ENCODE measurements at places on chromosomes 7 and 10.

DNA sequence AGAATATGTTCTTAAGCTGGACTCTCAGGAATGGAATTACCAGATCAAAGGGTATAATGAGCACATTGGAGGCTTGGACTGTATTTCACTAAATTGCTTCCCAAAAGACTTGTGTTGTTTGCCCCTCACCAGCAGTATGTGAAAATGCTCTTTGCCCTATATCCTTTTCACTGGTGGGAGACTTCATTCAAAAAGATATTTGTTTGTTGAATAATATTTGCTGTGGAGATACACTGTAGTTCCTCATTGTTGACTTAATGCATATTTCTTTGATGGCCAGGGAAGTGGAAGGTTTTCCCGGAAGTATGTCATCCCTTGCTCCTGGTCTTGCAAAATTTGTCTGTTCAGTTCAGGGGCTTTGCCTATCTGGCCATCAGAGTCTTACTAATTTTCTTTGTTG lies 19.4 kb downstream of the GSTO2 start:
- DNase-seq, result no peak

- DNase-seq, result no peak
Measured at GRCh38 chr7:30225863-30226613, 58.4 kb upstream of the ZNRF2 start.

DNA sequence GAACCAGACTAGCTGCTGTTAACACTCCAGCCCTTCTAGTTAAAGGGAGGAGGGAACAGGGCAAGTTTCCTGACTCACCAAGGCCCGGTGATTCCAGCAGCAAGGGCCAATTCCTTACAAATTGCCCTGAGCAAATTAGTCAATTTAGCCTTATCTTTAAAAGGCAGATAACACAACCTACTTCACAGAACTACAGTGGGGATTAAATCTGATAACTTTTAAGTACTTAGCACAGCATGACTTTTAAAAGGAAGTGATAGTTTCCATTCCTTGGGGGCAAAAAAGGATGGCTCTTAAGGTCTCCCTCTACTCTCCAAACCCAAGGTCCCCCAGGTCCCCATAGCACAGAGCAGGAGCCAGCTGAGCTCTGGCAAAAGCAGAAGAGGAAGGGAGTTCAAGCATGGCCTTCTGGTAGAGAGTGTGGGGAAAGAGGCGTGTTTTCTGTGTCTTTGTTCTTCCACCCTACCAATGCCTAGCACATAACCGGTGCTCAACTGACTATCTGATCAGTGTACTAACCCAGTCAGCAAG lies 4.0 kb downstream of the CDCA7L start:
- DNase-seq, result no peak

DNA sequence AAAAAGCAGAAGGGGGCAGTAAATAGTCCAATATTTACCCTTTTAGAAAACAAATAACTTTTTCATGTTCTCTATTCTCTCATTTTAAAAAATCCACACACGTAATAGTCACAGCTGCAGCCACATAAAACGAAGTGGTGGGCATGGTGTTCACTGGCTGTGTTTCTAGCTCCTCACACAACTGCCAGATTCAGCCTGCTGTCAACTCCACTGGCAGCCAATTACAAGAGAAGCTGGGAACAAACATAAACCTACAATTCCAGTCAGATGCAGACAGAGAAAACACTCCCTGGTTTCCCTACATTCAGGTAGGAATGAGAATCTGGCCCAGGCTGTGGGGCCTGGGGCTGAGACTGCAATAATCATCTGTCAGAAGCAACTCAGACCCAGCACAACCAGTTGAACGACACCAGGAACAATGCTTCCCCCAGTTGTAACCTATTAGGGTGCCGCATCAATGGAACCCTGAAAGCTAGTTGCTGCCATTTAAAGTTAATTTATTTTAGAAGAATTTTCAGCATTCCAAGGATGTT lies 29.1 kb downstream of the ERCC6 start:
- DNase-seq, result no peak

GRCh38 chr10:133440633-133441285 lies 13.0 kb upstream of the SCART1 start:
- no peak for DNase-seq

DNA sequence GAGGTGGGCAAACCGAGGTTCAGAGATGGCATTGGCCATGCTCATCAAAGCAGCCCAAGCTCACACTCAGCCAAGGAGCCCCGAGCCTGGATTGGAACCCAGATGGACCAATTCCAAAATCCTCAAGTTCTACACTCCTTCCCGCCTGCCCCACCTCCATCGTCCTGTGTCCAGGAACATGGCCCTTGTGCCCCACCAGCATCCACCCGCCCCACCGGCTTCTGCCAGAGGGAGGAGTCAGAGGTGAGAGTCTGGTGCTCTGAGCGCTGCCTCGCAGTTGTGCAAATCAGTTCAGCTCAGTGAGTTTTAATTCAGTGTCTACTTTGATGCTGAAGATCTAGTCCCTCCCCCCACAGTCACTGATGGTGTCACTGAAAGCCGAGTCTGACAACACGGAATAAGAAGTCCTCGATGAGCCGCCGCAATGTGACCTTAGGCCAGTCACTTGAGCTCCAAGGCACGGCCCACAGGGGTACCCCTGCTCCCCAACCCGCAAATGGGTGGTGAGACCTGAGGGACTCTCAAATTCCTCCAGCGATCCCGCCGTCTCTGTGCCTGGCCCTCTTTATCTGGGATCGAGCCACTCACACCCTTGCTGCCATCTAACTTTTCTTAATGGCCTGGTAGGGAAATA lies 26.3 kb downstream of the PRKAG2 start:
- DNase-seq, result no peak

- no peak for DNase-seq
Measured at GRCh38 chr7:17256375-17256774, 42.1 kb upstream of the AHR start.

- no peak for DNase-seq
Measured at GRCh38 chr7:116530107-116530820, 5.4 kb downstream of the CAV1 start.

DNA sequence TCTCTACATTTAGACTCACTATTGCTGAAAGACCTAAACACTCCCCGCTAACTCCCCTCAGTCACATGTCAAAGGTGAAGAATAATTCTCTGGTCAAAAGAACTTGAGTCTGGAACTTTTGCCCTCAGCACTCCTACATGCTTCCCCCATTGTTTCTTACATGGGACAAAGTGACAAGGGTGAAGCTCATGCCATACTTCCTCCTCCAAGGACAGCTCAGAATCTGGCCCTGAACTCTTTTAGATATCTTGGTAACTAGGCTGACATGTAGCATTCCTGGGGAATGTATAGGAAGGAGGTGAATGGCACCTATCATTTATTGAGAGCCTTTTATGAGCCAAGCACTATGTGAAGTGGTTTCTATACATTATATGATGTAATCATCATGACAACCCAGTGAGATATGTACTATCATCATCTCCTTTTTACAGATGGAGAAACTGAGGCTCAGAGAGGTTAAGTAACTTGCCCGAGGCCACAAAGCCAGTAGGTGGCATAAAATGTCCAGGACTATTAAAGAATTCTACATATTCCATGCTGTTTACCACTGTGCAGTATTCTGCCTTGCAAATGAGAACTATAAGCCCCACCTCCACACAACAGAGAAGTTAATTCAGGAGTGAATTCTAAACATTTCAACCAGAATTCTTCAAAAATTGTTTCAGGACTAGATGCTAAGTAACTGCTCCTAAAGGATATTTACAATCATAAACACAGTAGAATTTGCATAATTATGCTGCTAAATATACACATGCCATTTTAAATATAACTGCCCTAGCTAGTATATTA lies 246.6 kb downstream of the ARHGAP21 start:
- no peak for DNase-seq

DNA sequence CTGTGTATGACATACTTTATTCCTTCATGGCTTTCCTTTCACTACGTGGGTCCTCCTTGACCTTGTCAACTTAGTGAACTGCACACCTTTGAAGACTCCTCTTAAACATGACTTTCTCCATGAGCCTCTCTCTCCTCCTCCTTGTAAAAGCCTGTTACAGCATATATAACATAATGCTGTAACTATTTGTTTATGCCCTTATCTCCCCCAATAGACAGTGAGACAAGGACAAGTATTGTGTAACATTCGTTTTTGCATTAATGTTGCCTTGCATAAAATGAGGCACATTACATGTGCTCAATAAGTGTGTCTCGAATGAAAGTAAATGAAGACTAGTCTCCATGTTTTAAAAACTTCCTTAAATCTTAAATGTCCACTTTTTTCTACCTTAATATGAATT lies 4.3 kb upstream of the LAMB1 start:
- DNase-seq, result no peak

DNA sequence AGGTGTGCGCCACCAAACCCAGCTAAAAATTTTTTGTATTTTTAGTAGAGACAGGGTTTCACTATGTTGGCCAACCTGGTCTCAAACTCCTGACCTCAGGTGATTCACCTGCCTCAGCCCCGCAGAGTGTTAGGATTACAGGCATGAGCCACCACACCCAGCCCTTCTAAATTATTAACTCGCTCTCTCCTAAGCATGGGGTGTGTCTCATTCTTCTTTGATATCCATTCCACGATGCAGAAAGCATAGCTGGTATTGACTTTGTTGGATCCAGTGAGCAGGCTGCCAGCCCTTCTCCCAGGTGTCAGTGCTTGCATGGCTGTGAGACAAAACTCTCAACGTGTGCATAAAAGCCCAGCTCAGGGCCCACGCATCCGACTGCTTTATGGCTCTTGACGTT lies 254.1 kb upstream of the PFKP start:
- no peak for DNase-seq

DNA sequence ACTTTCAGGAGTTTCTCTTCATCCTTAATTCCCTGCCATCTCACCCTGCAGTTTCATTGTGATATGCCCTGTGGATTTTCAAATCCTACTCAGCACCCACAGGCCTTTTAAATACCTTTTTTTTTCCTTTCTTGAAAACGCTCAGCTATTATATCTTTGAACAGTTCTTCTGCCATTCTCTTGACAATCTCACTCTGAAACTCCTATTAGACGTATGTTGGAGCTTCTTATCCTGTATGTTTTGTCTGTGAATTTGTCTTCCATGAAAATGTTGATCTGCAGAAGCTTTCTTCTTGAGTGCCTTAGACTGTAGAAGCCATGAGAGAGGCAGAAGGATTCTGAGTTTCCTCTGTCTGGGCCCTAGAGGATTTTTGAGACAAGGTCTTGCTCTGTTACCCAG lies 18.9 kb upstream of the YAE1 start:
- DNase-seq, result no peak

DNA sequence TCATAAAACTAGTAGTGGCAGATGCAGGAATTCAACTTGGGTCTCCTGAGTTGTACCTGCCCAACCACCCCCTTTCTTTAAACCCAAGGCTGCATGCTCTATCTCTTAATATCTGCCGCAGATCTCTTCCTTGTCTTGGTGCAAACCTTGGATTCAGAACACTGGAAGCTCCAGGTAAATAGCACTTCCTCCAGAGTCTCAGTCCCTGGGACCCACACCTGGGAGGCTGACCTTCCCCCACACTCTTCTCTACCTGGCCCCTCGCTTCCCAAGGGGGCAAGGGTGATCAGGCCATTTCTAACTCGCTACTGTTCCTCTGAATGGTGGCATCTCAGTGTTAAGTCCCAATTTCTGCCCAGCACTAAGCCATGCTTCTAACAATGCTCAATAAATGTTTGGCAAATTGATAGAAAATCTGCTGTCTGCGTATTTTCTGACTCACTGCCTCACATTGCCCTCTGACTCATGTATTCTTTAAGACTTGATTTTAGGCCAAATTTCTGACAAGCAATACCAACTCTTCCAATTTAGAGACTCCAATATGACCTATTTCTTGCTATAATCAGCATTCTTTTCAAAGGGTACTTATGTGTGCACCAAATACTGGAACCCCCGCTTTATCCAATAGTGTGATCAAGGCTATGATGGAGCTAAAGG lies 68.0 kb upstream of the PPP1R3C start:
- no peak for DNase-seq

GRCh38 chr10:110864662-110865140 lies 7.0 kb upstream of the PDCD4 start:
- no peak for DNase-seq

DNA sequence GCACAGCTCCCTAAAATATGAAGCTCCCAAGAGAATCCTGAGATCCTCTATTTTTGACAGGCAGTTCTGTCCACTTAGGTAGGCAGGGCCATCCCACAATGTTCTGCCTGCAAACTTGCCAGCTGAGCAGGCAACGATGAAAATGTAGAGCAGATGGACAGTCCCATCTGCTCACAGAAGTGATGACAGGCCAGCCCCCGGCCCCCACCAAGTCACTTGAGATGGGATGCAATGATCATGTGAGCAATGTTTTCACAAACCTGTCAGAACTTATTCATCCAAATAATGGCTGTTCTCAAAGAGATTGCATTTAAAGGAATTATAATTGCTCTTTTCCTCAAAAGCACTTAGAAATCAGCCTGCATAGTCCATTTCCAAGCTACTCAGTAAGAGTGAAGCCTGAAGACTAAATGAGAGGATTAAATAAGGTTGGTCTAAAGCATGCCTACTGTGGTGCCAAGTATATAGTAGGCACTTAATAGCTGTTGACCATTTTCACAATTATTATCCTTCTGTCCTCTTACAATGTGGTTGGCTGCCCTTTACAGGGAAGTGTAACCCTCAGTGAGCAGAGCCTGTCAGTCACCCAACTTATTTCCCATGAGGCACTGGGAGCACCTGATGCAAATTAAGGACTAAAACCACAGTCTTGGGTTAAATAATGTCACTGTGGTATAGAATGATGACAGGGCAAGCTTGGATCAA lies 301.2 kb downstream of the FGFR2 start:
- no peak for DNase-seq

GRCh38 chr10:128929767-128930166 lies 537.3 kb upstream of the MGMT start:
- no peak for DNase-seq

DNA sequence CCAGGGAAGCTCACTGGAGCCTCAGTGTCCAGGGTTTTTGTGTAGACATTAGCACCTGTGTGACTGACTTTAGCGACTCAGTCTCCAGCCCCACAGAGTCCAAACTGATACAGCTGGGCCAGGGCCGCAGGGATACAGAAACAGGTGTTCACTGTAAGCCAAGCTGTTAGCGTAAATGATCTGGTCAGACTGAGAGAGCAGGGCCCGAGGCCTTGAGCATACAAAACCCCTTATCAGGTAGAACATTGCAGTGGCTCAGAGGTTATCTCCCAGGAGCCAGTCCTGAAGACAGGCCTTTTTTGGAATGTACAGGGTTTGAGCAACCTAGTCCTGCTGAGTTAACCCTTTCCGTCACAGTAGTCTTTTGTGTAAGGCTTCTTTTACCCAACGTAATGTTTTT lies 25.0 kb downstream of the LHPP start:
- DNase-seq, result no peak

GRCh38 chr10:43120116-43120928 lies 17.9 kb upstream of the CSGALNACT2 start:
- DNase-seq, result no peak

Data from stimulated activated CD4-positive, alpha-beta T cell treated with anti-CD3 and anti-CD28 coated beads, Interleukin-4, amount 100 ng/mL, for 4 hours (primary cell).